ENCODE measurements at places on chromosomes 4 and X.

DNA sequence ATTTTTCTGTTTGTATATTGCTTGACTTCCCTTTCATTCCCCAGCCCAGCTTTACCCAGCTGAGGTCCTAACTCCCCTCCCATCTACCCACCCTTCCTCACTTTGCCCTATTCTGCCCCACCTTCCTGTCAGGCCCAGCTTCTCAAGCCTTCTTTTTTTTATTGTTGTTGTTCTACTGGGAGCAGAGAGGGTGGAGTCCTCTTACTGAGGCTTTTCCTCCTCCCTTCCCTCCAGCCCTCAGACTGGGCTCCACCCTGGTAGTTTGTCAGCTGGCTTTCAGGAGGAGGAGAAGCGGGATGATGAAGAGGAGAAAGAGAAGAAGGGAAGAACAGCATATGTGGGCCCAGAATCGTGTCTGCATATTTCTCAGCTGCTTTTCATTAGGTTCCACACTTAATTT, 3.2 kb upstream of the KLF8 start:
- DNase-seq = no peak

DNA sequence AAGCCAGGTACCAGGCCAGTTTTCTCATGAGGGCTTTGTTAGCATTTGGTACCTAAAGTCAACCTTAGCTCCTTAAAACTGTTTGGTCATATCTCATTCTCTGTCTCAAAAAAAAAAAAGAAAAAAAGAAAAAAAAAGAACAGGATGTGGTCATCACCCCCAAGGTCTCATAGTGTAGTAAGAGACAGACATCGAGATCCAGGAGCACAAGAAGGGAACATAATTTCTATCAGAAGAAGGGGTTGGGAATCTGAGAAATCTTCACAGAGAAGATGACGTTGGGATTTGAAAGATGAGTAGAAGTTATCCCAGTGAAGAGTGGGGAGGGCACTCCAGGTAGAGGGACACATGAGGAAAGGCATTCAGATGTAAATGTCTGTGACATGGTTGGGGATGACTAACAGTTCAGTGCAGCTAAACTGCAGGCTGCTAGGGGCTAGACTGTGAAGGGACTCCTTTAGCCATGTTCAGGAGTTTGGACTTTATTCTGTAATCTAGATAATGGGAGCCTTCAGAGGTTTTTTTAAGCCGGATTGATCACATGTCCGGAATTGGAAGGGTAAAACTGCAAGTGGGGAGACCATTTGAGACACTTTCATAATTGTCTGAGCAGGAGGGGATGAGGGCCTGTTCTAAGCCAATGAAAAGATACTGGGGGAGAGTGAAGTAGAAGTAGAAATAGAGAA, 26.9 kb upstream of the GJB1 start:
- no peak for DNase-seq

DNA sequence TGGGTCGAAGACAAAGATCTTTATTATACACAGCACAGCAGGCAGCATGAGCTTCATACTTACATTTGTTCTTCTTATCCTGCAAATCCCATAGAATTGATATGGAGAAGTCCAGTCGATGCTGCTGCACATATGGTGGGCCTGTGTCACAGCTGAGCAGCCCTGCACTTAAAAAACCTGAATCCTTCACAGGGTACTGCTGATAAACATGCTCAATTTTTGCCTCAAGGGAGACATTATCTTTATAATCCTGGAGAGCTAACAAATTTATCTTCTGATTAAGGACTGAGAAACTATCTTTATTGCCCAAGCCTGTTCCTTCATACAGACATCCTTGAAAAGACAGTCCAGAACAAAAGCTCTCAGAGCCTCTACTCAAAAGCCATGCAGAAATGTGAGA, 434.4 kb upstream of the FAM47C start:
- no peak for DNase-seq

GRCh38 chr4:93263166-93263565, 565.4 kb upstream of the ATOH1 start:
- DNase-seq = no peak

- DNase-seq = no peak
Observed at GRCh38 chr4:917466-917865, 14.7 kb downstream of the GAK start.

DNA sequence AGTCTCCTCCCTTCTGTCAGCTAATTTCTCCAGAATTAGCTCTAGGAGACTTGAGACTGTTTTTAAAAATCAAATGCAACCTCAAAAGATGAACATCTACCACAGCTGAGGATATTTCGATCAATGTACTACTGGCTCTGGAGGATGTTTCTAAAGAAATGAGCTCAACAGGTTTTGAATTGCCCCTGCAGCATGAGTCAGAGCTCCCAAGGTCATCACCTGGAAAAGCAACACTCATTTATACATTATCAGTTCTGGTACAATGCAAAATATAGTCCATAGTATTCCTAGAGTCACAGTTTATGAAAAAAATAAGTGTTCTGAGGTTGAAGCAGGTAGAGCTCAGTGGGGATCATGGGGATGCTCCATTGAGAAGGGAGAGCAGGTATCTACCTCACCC, 50.8 kb upstream of the MCF2 start:
- no peak for DNase-seq

- no peak for DNase-seq
Observed at GRCh38 chrX:23483396-23483795, 148.7 kb downstream of the PTCHD1 start.

DNA sequence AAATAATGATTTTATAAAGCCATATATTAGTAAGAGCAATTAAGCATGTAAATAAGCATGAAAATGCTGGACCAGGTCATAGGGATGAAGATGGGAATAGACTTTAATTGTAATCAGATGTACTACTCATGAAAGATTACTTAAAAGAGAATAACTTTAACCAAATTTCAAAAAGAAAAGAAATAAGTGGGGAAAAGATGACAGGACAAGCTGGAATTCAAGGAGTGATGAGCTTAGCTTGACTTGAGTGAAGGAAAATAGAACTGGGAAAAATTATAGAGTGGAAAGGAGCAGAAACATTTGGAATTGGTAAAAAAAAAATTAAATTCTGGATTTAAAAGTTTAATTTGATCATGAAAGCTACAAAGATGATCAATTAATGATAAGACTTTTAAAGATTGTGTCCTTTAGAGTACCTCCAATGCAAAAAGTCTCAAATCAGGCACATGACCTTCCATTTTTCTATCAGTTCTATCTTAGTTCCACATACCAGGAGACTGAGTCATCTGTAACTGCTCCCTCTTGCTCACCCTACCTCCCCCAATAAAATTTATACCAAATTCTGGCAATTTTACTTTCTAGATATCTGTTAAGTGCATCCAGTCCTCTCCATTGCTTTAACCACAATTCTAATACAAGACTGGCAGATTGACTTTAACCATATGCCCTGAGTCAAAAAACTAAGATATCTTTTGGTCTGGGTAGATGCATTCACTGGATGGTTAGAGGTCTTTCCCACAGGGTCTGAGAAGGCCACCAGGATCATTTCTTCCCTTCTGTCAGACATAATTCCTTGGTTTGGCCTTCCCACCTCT, 56.4 kb upstream of the SLIT2 start:
- DNase-seq = no peak

DNA sequence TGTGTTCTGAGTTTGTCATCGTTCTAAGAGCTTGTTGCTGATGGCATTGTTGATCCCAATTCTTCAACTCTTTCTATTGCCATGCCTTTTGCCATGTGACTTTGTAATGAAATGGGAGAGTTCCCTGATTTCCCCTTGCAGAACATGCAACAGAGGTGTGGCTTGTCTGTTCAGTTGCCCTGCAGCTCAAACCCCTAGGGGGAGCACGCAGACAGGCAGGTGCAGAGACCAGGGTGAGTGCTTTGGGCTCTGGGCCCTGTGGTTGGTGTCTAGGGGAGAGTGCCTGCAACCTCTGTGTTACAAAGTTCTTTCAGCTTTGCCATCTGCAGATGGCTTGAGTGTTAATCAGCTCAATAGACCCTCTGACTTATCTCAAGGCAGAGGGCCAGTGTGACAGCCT, 332.7 kb downstream of the MID1IP1 start:
- no peak for DNase-seq

GRCh38 chrX:87528487-87528886, 10.9 kb downstream of the KLHL4 start:
- DNase-seq = no peak

DNA sequence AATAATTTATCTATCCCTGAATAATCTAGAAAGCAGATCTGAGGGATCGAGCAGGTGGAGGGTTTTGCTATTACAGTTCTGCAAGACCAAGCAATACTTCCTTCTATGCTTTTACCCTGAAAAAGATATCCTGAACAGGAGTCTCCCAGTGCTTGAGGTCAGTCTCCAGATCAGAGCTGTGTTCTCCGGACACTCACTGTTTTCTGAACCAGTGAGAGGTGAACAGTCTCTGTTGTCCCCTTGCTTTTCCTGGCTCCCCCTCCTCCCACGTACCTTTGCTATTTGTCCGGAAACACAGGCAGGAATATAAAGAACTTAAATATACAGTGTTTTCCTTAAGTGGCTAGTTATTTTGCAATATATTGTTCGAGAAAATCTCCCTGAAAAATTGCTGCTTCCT, 116.6 kb downstream of the ATXN3L start:
- DNase-seq = no peak

DNA sequence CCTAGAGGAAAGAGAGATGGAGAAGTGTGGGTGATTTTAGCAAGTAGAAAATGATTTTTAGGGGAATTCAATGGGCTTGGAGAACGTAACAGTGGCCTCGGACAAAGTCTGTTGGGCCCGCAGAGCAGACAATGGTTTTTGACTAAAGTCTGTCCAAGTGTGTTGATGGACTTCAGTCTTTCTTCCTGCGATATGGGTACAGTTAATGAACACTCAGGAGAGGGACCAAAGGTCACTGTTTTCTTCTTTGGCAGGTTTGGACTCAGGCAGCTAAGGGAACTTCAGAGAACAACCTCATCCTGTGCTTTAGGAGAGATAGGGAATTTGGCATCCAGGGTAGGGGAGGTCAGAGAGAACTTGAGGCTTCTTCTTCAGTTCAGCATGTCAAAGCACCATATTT, 38.0 kb downstream of the CC2D2A start:
- DNase-seq = no peak

DNA sequence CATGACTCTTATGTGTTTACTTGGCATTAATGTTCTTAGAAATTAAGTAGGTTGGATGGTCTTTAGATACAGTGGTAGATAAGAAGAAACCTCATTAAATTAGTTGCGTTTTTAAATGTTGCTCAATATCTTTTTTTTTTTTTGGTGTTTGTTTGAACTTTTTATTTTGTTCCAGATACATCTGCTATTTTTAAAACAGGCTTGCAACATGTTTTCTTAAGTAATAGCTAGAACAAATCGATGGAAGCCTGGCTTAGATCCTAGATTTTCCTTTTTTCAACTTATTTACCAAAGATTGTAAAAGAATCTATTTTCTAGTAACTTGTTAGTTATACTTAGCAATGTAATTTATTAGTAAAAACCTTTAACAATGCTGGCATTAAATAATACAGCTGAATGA, 9.3 kb downstream of the CNKSR2 start:
- DNase-seq = no peak

DNA sequence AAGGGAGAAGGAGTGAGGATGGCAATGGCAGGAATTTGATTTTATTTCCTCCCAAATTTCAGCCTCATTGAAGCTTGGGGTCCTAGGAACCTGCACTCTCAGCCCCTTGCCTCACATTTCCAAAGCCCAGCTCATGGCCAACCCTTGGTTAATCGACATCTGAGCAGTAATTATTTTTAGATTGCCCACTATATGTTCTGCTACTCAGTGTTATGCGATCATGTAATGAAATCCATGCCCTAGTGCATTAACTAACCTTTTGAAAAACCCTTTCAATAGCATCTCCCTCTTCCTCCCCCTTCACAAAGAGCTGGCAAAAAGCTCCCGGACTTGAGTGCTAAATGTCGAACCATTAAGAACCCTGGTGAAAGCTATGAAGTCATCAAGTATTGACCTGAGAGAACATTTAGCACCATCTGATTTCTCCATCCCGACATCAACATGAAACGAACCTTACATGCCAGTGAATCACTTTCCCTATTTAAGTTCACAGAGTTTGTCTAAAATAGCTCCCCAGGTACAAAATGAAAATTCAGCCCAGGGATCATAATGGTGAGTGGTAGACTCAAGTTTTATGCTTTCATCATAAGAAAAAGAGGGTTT, 59.2 kb upstream of the RPS6KA3 start:
- DNase-seq = no peak

DNA sequence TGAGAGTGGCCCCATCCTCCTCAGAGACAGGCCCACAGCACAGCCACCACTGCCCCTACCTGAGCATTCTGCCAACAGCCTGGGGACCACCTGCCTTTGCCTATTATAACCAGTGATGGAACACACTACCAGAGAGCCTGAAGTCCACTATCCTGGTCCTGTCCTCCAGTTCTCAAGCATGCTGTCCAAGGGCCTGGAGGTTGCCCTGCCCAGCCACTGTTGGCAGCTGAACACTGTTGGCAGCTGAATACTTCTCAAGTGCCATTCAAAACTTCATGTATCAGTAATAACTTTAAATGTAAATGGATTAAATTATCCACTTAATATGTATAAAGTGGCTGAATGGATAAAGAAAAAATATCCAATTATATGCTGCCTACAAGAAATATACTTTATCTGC, 194.3 kb upstream of the JADE1 start:
- no peak for DNase-seq

GRCh38 chr4:165355900-165356300, 22.9 kb upstream of the CPE start:
- DNase-seq = peak; percentile 38

DNA sequence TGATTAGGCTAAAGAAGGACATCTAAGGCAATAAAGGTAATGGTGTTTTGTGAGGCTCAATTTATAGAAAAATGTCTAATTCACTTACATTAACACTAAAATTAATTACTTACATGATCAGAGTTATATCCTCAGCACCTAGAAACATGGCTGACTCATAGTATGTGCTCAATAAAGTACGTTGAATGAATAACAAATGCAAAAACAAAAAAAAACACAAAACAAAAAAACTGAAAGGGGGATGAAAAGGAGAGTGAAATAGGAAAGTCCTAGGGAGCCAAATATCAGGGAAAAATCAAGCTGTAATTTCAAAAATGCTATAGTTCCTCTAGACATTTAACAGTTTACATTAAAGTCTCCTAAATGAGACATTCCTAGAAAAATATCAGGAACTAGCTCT, 18.7 kb downstream of the MBNL3 start:
- no peak for DNase-seq

GRCh38 chr4:38857354-38858096, 908 bp upstream of the TLR6 start:
- DNase-seq = peak; percentile 29

GRCh38 chrX:29308726-29309125, 721.5 kb downstream of the IL1RAPL1 start:
- DNase-seq = no peak

DNA sequence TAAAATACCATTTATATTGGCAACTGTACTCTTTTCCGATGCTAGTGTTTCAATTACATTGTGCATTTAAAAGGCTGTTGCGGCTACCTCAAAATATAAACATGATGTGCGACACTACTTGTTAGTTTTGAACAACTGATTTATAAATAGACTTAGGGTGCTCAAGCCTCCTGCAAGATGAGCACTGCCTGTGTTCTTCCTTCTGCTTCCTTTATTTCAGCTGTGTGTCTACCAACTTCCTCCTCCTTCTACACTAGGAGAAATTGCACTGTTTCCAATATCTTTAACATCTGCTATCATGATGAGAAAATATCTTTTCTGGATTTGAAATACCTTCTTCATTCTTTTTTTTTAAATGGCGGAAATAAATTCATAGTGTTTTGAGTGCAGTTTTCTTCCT, 24.0 kb downstream of the TET2 start:
- no peak for DNase-seq
